ENCODE measurements at places on chromosomes 4 and X.

DNA sequence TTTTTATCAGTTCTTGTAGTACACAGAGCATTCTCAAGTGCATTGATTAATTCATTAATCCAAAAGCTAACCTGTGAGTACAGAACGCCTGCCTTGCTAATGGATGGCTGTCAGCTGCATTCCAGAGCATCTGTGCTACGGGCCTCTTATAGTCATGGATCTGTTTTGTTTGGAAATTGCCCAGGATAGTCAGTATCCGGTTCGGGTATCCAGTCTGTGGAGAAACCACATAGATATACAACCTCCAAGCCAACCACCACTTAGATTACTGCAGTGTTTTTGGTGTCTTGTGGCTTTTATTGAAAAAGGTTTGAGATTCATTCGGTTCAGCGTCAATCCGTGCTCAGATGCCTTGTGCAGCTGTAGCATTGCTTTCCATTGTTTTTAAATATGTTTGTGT is 4.0 kb downstream of the LAP3 start:
- DNase-seq: peak; percentile 62

GRCh38 chrX:39960219-39960618 is 137.5 kb downstream of the BCOR start:
- no peak for DNase-seq

- DNase-seq: no peak
Measured at GRCh38 chr4:152083338-152083737, 322.5 kb upstream of the GATB start.

GRCh38 chr4:8706216-8707044 is 113.9 kb downstream of the CPZ start:
- no peak for DNase-seq

DNA sequence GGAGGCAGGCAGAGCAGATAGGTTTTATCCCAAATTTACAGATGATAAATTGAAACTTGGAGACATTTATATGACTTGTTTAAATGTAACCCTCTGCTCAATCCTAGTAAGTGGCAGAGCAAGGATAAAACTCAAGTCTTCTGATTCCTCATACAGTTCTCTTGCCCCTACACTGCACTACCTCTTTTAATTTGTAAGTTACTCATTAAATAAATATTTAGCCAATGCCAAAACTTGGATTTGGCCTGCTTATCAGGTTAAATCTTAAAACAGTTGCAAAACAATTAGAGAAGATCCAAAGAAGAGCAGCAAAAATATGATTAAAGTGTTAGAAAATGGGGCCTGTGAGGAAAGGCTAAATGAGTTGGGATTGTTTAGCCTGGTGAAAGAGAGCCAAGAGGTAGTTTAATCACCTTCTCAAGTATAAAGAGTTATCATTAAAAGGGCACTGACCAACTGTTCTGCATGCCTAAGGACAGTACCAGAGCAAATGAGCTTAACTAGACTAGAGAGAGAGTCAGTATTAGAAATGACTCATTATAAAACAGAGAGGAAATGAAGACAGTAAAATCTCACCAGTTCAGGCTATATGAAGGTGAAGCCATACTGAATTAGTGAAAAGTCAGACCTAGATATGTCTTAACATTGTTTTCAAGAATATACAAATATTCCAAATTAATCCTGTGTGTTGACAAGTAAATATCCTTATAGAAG is 146.3 kb downstream of the GRIA3 start:
- DNase-seq: no peak

- DNase-seq: no peak
Measured at GRCh38 chr4:38490753-38491446, 173.1 kb upstream of the KLF3 start.

GRCh38 chr4:126756050-126756829 is 876.5 kb upstream of the INTU start:
- DNase-seq: no peak

DNA sequence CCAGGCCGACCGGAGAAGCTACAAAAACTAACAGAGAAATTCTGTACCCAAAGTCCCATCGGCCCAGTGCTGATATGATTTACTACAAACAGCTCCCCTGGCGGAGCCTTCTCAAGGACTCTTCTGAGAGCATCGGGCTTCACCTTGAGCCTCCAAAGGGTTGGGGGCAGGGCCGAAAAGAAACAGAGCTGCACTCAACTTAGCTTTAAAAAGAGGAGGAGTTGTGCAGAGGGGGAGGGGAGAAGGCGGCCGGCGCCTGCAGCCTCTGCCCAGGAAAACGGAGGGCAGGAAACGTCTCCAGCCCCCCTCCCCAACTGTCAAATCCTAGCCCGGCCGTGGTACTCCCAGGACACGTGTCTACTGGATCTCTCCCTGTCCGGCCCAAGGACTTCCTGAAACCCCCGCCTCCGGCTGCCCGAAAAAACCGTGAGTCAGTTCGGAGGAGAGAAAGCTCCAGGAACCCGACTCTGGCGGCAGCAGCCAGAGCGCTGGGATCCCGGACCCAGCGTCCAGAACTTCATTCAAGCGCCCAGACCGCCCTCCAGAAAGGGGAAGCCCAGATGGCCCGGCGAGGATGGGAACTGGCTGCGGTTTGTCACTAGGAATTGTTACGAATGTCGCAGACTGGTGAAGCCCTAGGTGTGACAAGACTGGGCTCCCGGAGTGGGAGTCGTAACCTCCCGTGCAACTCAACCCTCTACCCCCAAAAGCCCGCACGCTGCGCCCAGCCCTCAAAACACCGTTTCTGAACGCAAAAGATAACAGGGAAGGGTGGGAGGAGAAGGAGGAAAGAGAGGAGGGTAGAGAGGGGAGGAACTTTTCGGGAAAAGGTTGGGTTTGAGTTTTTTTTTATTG is 973 bp downstream of the ADAMTS3 start:
- DNase-seq: peak; percentile 70

- DNase-seq: no peak
Measured at GRCh38 chr4:47278631-47279030, 184.9 kb downstream of the COMMD8 start.

- peak; percentile 0 for DNase-seq
Measured at GRCh38 chrX:111168314-111168713, 72.3 kb downstream of the PAK3 start.

GRCh38 chr4:176153124-176153523 is 42.3 kb downstream of the SPATA4 start:
- DNase-seq: no peak

- DNase-seq: peak; percentile 52
Measured at GRCh38 chr4:114659386-114660008, 60.9 kb downstream of the UGT8 start.

DNA sequence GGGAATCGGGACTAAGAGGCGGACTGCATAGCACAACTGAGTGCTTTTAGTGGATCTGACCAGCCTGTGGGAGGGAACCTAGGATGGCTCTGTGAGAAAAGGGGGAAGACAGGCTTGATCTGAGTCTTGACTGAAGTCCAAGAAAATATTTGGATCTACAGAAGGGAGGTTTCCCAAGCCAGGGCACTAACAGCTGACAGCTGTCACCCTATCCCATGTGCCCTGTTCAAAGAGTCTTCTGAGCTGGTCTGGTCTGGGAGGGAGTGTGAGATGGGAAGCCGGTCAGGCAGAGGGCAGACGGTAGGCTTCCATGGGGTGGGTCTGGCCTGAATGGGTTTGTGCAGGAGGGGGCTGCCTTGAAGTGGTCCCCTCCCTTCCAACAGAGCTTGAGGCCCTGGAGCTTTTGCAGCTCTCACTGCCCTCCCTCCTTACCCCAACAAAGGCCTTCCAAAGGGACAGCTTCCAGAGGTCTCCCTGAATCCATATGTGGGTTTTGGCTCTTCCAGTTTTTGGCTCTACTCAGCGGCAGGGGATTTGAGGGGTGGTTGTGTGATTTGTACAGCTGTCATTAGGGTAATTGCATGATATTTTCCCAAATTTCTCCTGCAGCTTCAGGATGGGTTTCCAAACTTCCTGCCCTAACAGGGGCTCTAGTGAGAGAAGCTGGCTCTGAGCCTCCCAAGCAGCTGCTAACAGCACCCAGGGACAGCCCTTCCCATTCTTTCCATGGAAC is 643.7 kb downstream of the BCOR start:
- DNase-seq: no peak

DNA sequence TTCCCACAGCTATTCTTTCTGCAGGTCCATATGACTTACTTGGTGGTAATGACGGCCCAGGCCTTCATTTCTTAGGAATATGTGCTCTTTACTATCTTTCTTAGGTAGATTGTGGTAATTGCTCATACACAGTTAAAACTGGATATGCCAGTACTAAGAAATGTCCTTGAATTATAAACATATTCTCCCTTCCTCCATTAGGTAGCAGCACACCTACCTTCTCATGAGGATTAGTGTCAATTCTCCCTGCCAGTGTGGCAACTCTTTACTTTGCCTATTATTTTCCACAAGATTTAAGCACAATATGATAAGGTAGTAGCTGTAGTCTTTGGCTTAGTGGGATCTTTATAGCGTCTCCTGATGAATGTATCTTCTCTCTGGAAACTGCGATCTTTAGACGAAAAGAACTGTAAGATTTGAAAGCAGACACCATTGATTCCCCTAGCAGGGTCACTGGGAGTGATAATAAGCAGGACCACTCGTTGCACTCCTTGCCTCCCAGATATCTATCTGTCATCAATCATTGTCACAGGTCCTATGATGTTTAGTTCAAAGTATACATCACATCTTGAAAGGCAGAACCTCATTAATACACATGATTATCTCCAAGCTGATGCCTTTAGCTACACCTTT is 1240.7 kb downstream of the C4orf33 start:
- no peak for DNase-seq

DNA sequence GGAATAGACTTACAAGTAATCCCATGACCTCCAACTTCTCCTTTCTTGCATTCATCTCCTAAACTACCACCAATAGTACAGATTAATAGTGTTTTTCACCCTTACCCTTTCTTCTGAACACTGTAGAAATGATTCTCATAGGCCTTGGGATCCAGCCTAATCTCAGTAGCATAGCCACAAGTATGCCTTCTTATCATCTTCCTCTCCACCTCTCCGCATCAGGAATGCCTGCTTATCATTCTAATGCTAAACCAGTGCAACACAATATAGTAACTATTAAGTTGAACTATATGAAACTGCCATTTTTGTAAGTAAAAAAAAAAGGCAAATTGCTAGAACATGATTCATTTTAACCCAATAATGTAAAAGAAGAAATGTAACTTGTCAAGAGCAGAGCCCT is 79.5 kb upstream of the IL2 start:
- DNase-seq: no peak

DNA sequence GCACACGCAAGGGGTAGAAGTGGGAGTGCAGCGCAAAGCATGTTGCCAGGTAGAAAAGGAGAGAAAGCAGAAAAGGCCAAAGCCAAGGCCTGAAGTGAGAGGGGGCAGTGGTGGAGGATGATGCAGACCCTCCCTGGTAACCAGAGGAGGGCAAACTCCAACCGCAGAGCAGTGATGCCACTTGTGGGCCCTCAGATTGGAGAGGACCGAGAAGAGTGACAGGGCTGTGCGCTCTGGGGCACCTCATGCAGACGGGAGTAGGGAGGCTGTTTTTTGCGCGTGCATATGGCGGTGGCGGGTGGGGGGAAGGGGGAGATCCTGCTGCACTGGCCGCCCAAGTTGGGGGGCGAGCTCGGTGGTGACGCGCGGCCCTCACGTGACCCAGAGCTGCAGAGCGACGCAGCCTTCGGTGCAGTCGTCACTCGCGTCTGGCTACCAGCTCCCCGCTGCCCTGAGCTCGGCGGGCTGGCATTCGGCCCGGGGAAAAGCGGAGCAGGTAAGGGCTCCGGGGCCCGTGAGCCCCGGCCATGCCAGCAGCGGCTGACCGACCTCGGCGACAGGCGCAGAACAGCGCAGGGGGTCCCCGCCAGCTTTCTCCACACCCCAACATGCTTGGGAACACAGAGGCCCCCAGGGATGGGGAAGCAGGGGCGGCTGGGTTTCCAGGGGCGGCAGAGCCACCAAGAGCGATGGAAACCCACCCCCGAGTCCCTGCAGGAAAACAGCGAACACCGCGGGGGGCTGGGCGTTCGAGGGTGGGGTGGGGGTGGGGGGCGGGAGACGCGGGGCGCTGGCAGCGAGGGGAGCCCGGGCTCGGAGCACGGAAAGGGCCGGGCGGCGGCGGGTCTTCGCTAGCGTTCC is at the start of gene BEX3:
BEX3 (plus strand) TSS at position 421 of the 861 bp plus-strand sequence. CDS start 984 bp downstream, outside the sequence.
- peak; percentile 52 for DNase-seq

DNA sequence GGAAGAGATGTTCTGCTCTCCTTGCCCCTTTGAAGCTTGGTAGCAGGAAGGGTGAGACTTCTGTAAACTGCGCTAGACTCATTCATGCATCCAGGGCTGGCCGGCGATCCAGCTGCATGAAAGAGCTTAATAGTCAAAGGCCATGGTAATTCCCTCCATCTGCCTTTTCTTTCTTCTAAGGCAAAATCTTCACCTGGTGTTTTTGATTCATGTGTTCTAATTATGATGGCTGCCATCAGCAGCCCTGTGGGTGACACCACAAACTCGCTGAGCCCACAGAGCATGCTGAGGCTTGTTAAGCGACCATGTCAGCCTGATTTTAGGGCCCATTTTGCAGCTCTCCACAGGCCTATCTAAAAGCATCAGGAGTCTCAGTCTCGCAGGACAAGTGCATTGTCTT is 450.1 kb upstream of the TENM3 start:
- no peak for DNase-seq

GRCh38 chrX:95346856-95347255 is 1337.8 kb upstream of the DIAPH2 start:
- DNase-seq: no peak

DNA sequence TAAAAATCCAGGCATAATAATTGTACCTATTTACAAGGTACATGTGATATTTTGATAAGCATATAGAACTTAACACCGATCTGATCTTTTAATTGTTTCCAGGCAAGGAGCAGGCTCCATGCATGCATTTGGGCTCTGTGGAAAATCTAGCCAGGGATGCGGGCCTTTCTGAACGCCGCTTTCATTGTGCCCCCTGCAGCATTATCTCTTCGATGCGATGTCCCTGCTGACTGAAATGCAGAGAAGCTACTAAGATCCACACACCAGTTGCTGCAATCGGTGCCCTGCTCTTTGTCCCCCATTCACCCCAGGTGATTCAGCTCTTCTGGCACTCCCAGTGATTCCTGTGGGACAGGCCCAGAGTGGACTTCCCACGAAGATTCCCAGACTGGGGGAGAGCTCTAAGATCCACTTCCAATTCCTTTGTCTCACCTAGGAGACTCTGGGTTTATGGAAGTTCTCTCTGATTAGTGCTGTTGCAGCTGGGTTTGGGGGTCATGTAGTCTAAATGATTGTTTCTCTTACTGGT is 254.3 kb upstream of the AGA start:
- DNase-seq: peak; percentile 3

GRCh38 chrX:37302569-37302968 is 46.6 kb upstream of the PRRG1 start:
- DNase-seq: peak; percentile 5

GRCh38 chr4:2689825-2690700 is 66.1 kb downstream of the TNIP2 start:
- peak; percentile 44 for DNase-seq

DNA sequence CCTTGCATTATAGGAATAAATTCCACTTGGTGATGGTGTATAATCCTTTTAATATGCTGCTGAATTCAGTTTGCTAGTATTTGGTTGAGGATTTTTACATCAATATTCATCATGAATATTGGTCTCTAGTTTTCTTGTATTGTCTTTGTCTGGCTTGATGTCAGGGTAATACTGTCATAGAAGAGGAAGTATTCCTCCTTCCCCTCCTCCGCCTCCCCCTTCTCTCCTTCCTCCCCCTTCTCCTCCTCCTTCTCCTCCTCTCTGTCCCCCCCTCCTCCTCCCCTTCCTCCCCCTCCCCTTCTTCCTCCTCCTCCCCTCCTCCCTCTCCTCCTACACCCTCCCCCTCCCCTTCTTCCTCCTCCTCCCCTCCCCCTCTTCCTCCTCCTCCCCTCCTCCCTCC is 65.8 kb downstream of the RGS12 start:
- DNase-seq: no peak

Data from Daoy (cell line).